ENCODE measurements at places on chromosomes 5 and 9.
A peak's percentile ranks its signal among the peaks of the same experiment; 100 is the strongest.

GRCh38 chr5:172603251-172603806, 37.7 kb upstream of the NEURL1B start:
- no peak for DNase-seq

- peak; percentile 95 for DNase-seq
These were observed at the start of gene CAST for GRCh38 chr5:96661855-96662724. CAST (plus strand) TSS chr5:96662376; CDS start chr5:96662423, 47 bp downstream.

DNA sequence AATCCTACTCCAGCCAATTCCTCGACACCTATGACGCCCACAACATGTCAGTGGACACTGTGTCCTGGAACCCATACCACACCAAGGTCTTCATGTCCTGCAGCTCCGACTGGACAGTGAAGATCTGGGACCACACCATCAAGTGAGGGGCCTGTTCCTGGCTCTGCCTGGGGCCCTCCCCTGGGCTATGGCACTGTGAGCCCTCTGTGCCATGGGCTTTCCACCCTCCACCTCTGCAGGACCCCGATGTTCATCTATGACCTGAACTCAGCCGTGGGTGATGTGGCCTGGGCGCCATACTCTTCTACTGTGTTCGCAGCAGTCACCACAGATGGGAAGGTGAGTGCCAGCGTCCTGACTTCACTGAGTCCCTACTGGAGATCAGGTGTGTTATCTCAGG, 8.4 kb downstream of the ENHO start:
- no peak for DNase-seq

- no peak for DNase-seq
These were observed 104.1 kb downstream of the DROSHA start for GRCh38 chr5:31427724-31428309.

GRCh38 chr9:4997196-4997595, 12.1 kb downstream of the JAK2 start:
- DNase-seq: no peak

GRCh38 chr5:148091991-148092964, 28.5 kb downstream of the SPINK5 start:
- DNase-seq: no peak

GRCh38 chr9:95505717-95506427, 10.9 kb downstream of the PTCH1 start:
- DNase-seq: peak; percentile 73

DNA sequence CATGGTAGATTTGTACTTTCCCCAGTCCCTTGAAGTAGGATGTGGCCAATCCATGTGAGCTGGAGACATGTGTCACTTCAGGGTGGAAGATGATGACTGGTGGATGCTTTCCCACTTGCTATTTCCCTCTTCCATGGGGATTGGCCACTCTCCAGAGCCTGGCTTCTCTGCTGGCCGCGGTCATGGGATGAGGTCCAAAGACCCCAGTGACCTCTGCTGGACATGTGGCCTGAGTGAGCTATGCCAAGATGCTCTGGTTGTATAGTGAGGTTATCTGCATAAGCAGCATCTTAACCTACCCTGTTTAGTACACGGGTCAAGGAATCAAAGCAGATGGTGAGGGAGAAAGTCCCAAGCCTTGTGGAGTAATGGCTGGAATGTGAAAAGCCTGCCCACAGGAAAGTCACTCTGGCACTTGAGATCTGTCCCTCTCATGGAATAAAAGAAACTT, 47.1 kb downstream of the SH3PXD2B start:
- DNase-seq: no peak

GRCh38 chr5:10734037-10734709, 26.9 kb downstream of the DAP start:
- no peak for DNase-seq

- no peak for DNase-seq
These were observed 23.2 kb downstream of the ABO start for GRCh38 chr9:133251773-133252172.

GRCh38 chr9:107390279-107390678, 99.3 kb downstream of the KLF4 start:
- no peak for DNase-seq

DNA sequence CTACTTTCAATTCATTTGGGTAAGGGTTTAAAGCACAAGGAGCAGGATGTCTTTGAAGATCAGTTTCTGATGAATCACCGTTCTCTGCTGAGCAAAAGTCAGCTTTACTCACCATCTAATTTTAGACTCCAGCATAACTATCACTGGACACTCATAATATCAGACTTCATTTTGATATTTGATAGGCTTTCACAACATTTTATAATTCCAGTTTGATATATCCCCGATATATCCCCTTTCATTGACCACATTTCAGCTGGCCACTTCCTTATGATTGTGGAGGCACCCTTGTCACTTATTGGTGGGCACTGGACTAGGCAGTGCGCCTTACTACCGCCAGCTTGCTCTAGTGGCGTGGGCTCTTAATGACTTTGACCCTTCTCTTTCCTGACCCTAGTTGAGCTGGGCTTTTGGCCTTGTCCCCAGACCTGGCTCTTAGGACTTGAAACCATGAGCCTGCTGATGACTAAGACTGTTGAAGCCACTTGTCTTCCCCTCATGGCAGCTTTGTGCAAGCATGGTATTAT, 46.8 kb downstream of the CYSTM1 start:
- DNase-seq: no peak

- peak; percentile 31 for DNase-seq
These were observed 24.7 kb upstream of the ACOT12 start for GRCh38 chr5:81418606-81419005.

DNA sequence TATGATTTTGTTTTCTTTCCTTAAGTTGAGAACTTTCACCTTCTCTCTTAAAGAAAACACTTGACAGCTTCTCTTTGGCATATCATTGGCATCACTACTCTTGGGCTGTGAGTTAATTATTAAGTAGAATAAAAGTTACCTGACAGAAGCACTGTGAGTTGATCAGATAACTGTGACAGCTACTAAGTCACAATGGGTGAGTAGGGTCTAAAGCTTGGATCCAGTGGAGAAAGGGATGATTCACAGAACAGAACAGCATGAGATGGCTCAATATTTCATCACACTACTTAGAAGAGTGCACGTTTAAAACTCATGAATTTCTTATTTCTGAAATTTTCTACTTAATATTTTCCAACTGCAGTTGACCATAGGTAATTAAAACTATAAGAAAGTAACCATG, 268.5 kb upstream of the NMUR2 start:
- no peak for DNase-seq

DNA sequence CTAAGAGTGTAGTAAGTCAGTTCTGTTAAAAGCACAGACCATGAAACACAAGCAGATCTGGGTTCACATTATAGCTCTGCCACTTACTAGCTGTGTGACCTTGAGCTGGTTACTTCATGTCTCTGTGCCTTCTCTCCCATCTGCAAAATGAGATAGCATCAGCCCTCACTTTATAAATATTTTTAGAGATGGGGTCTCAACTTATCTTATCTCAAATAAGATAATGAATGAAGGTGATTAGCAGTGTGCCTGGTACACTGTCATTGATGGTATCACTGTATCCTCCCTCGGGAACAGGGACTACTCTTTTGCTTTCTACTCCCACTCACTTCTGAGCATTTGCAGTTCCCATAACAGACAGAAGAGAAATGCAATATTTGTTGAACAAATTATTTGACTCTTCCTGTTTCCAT, 52.4 kb downstream of the GALNT10 start:
- DNase-seq: no peak

GRCh38 chr5:6819521-6819920, 106.3 kb downstream of the TENT4A start:
- DNase-seq: no peak

DNA sequence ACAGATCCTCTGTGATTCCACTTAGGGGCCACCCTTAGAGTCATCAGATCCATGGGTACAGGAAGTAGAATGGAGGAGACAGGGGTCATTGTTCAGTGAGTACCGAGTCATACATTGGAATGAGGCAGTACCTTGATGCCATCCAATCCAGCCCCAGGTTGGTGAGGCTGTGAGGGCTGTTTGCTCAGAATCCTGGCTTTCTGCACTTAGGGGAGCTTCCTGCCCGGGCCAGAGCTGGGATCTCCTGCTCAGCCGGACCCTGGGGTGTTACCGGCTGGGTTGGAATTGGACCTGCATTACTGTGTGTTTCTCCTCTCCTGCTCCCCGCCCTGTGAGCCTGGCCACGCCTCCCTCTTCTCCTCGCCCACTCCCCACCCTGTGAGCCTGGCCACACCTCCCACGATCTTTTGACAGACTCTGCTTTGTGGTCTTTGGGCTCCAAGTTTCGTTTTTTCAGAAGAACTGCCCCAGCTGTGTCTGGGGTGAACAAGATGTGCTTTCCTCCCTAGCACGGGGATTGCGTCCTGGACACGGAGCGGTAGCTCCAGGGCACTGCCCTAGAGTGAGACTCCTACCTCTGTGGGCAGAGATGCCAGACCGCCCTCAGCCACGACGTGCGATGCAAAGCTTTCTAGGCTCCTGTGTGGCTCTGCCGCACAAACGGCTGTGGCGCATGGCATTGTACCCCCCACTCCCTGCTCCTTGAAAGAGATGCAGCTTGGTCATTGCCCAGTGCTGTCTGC, 15.4 kb downstream of the TRAF2 start:
- no peak for DNase-seq

GRCh38 chr5:149414405-149415065, 35.4 kb upstream of the IL17B start:
- DNase-seq: no peak

- DNase-seq: no peak
These were observed 696.9 kb downstream of the MAT2B start for GRCh38 chr5:164202338-164202737.

GRCh38 chr9:98193336-98193944, 1.0 kb upstream of the CORO2A start:
- DNase-seq: no peak

GRCh38 chr5:135503871-135504270, 31.9 kb downstream of the NEUROG1 start:
- no peak for DNase-seq

- DNase-seq: no peak
These were observed 86.9 kb downstream of the UGCG start for GRCh38 chr9:111983484-111983908.

DNA sequence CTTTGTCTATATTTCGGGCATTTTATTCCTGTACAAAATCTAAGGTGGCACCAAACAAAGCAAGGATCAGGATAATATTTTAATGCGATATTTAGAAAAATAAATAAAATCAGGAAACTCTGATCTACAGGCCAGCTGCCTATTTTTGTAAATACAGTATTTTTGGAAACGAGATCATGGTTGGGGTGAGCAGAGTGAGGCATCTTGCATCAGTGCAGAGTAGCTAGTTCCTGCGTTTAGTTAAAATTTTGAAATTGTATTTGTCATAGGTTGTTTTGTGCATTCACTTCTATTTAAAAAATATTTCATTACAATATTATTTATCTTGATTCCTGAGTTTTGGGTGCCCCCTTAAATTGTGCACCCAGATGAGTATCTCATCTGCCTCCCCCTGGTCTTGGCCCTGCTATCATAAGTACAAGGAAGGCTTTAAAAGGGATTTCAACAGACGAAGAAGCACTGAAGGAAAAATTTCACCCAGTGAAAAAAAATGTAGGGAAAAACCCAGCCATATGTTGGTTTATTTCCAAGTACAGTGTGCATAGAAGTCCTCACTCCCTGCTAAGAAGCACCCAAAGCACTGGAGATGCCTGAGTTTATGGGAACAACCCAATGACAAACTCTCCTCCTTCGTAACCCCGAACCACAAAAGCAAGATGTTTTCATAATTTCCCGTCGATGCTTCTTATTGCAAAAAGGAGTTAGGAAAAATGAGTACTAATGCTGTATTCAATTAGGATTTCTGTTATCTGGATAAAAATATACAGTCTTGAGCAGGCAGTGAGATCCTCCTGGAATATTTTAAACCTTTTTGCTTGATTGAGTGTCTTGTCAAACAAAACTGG, 304.7 kb upstream of the CLINT1 start:
- DNase-seq: no peak

- no peak for DNase-seq
These were observed 48.2 kb upstream of the ZNF169 start for GRCh38 chr9:94210616-94211603.

DNA sequence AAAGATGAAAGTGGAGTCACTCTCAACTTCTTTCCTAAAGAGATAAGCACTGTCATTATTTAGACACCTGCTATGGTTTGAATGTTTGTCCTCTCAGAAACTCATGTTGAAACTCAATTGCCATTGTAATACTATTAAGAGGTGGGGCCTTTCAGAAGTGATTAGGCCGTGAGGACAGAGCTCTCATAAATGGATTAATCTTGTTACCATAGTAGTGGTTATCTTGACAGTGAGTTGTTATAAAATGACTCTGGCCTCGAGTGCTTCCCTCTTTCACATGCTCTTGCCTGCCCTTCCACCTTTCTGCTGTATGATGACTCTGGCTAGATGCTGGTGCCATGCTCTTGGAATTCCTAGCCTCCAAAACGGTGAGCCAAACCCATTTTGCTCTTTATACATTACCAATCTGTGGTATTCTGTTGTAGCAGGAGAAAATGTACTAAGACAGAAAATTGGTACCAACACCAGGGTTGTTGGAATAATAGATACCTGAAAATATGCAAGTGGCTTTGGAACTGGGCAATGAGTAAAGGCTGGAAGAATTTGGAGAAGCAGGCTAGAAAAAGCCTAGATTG, 38.0 kb downstream of the GDA start:
- no peak for DNase-seq

DNA sequence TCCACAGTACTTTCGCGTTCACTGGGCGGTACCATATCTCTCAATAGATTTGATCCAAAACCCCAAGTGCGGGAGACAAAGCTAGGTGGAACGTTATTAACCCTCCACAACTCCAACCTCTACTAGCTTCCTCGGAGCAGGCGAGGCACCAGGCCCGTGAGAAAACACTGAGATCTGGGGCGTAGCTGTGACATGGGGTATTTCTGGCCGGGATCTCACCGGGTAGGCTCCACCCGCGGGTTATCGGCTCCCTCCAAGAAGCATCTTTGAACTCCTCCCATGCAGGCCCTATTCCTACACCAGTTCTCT, 350 bp upstream of the SLC25A46 start:
- DNase-seq: no peak

DNA sequence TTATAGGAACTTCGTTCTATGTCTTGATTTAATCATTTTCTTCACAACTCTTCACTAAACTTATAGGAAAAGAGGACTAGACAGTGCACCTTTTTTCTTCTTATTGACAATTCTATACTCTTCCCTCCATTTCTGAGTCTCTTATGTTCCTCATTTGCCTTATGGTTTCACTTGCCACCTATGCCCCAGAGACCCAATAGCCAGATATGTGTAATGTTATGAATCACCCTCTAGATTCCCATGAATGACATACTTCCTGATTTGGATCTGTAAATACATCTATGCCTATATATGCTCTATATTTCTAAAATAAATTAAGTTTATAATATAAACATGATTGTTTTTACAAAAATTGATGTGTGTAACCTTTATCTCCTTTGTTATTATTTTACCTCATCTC, 514.1 kb upstream of the MEF2C start:
- peak; percentile 78 for DNase-seq

GRCh38 chr9:112194969-112195431, 19.9 kb upstream of the SUSD1 start:
- peak; percentile 72 for DNase-seq

- no peak for DNase-seq
These were observed 72.6 kb downstream of the ERMP1 start for GRCh38 chr9:5760338-5760737.

Data from OCI-M1 (cell line).